ENCODE measurements at places on chromosomes 1 and 21.

DNA sequence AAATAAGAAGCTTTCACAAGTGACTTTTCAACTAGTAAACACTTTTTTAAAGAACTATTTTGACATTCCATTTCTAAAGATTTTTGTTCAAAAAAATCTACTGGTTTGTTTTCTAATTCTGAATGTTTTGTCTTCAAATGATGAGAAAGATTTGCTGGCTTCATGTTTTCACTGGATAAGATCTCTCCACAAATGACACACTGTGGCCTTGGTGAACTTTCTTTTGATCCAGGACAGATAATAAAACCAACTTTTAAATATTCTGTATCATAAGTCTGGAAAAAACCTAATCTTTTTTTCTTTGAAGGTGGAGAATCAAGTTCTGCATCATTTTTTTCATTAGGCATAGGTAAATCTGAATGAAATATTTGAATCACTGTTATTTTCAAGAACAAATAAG lies 3.4 kb upstream of the TMEM35B start:
- DNase-seq: no peak

DNA sequence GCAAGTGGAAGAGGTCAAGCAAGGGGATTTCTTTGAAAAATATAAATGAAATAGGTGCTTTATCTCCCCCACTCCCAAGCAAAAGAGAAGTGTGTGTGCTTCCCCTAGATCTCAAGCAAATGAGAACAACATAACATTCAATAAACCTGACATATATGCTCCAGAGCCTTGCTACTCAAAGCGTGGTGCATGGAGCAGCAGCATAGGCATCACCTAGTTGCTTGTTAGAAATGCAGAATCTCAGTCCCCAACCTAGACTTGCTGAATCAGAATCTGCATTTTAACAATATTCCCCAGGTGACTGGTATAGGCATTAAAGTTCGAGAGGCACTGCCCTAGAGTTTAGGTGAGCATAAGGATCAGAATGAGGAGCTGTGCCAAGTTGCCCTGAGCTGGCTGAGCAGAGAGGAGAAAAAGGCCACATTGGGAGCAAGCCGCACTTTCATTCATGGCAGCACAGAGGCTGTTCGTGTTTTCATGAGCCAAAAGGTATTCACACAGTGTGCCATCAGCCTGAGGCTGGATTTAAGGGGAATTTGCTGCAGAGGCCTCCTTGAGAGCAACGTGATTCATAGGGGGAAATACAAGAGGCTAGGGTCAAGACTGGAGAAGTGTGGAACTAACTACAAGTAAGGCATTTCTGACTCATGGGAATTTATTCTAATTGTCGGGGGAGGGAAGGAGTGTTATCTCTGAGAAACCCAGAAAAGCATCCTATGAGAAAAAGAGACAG lies 14.3 kb upstream of the LPAR3 start:
- DNase-seq: no peak

- DNase-seq: no peak
Measured at GRCh38 chr21:41444703-41445464, 18.8 kb downstream of the MX1 start.

GRCh38 chr1:65509912-65510680 lies 89.6 kb downstream of the LEPR start:
- DNase-seq: no peak

GRCh38 chr21:32574946-32575925 lies 10.1 kb downstream of the TCP10L start:
- no peak for DNase-seq

DNA sequence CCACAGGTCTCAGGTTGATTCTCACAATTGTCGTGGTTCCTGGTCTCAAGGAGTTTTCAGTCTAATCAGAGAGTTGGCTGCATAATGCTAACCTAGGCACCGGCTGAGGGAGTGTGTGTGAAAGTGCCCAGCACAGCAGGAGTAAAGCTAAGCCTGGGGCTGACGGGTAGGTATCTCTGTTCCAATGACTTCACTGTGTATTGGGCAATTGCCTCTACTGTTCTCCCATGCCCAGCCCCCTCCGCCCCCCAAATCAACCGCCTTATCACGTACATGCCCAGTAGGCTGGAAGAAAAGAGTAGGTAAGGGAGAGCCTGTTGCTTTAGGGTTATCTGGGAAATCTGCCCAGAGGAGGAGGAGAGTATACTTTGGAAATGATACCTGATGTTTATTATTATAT lies 54.7 kb downstream of the MRPS6 start:
- no peak for DNase-seq

GRCh38 chr1:226482975-226483700 lies 65.4 kb upstream of the STUM start:
- DNase-seq: peak; percentile 19

DNA sequence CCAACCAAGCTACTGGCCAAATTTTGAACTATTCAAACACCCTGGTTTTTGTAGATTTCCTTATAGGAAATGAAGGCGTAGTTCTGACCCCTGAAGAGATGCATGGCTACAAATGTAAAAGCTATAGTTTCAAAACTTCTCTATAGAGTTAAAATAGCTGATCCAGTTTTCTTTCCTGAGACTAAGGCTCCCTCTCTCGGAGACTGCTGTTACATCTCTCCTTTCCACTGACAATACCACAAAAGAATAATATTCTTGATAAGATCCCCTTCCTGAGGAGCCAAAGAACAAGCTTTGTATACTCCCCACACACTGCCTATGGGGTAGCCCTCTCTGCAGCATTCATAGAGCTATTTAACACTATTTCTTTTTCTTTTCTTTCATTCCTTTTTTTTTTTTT lies 6.7 kb upstream of the CFAP126 start:
- DNase-seq: peak; percentile 31

DNA sequence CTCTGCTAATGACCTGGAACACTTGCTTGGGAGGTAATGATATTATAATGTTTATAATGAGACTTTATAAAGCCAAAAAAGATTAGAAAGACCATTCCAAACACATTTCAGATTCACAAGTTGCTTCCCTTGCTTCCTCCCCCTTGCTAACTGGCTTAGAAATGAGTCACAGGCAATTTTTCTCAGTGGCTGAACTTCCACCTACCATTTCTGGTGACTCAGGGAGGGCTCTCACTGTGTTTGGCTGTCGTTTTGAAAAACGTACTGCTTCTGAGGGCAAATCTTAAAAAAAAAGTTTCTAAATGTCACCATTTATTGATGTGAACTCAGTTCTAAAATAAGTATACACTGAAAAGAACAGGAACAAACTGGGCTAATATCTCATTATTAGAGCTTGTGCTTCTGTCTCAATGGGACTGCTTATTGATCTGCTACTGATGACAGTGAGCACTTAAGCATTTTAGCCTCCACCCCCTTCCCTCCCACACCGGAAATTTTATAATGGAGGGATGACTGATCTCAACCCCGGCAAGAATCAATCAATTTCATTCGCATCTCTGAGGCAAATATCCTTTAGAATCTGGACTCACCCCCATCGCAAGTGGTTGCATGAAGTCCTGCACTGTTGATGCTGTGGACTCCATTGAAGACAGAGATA lies 278.3 kb downstream of the KCTD3 start:
- DNase-seq: no peak

- DNase-seq: no peak
Measured at GRCh38 chr1:99816656-99817055, 33.5 kb upstream of the AGL start.

DNA sequence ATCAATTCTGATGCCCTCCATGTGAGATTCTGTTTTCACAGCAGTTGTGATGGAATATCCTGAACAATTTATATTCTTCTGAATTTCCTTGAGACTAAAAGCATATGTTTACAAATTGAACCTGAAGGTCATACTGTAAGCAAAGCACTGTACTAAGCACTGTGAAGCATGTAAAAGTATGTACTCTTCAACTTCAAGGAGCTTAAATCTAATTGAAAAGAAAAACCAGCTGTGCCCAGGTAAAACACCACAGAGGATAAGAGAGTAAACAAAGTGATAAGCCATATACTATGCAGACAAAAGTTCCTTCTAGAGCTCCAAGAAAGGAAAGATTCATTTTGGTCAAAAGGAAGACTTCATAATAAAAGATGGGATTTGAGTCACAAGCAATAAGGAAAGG lies 71.9 kb downstream of the TTLL7 start:
- DNase-seq: no peak

DNA sequence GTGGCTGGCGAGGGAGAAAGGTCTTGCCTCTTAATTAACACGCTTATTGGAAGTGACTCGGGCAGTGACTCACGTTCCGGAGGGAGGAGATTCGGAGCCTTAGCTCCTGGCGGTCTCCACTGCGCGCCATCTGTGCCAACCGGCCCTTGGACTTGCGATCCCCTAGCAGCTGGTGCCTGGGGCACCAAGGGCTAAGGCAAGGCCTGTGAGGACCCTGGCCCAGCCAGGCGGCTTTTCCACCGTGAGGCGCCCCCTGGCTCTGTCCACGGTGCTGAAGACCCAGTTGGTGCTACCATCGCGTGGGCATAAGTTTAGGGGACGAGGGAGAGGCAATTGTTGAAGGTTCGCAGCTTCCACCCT lies 1.3 kb upstream of the SYT6 start:
- DNase-seq: no peak

- DNase-seq: peak; percentile 49
Measured at GRCh38 chr1:26417111-26417759, 6.6 kb downstream of the LIN28A start.

DNA sequence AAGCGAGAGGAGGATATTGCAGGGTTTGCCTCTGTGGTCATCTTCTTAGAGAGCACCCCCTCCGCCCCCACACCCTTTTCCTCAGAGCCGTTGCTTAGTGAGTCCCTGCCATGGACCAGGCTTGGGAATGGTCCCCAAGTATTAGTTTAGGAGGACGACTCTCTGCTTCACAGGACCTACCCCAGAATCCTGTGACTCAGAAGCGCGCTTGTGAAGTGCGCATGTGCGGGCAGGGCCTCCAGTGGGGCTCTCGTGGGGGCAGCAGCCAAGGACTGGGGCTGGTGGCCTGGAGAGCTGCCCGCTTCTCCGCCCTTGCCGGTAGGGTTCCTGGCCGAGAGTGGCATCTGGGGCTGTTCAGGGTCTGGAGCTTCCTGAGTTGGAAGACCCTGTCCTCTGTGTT lies 37.3 kb upstream of the HMGN1 start:
- no peak for DNase-seq

DNA sequence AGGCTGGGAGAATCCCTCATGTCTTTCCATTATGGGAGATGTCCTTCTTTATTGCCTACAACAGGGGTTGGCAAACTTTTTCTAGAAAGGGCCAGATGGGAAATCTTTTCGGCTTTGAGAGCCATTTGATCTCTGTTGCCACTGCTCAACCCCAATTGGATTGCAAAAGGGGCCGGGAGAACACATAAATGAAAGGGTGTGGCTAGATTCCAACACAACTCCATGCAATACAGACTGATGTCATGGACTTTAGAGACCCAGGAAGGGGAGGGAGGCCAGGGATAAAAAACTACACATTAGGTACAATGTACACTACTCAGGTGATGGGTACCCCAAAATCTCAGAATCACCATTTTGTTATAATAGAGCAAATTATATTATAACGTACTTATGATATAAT lies 97.6 kb upstream of the SIM2 start:
- DNase-seq: no peak

GRCh38 chr1:215530401-215530984 lies 36.6 kb upstream of the KCTD3 start:
- peak; percentile 10 for DNase-seq

- no peak for DNase-seq
Measured at GRCh38 chr21:39669485-39669884, 56.7 kb downstream of the B3GALT5 start.

DNA sequence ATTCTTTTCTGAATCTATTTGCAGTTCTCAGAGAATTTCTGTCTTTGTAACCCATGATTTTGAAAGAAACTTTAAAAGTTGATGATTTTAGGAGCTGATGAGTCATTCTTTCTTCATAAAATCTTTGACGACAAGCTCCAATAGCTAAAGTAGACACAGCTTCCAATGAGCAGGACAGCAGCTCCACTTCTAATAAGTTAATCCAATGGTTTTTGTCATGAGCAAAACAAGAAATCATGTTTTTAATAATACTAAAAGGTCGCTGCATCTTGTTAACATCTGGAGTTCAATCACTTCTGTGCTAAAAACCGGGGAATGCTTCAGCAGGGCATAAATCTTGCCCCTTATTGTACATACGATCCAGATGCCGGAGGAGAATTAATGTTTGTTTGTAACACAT lies 48.9 kb upstream of the GORAB start:
- no peak for DNase-seq

DNA sequence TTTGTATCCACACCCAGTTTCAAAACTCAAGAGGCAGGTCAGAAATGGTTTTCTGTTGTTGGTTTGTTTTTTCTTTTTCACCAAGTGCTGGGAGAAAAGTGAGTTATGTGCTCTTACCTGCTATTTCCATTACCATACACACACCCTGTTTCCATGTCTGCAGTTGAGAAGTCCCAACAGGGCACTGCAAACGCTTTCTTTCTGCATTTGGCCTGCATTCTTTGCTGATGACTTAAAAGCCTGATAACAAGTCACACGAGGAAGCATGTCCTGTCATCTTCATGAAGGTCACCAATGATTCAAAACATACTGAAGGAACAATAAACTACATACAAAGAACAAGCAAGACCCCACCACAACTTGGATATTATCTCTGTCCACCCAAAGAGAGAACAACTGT lies 24.8 kb upstream of the KCNE1 start:
- no peak for DNase-seq

DNA sequence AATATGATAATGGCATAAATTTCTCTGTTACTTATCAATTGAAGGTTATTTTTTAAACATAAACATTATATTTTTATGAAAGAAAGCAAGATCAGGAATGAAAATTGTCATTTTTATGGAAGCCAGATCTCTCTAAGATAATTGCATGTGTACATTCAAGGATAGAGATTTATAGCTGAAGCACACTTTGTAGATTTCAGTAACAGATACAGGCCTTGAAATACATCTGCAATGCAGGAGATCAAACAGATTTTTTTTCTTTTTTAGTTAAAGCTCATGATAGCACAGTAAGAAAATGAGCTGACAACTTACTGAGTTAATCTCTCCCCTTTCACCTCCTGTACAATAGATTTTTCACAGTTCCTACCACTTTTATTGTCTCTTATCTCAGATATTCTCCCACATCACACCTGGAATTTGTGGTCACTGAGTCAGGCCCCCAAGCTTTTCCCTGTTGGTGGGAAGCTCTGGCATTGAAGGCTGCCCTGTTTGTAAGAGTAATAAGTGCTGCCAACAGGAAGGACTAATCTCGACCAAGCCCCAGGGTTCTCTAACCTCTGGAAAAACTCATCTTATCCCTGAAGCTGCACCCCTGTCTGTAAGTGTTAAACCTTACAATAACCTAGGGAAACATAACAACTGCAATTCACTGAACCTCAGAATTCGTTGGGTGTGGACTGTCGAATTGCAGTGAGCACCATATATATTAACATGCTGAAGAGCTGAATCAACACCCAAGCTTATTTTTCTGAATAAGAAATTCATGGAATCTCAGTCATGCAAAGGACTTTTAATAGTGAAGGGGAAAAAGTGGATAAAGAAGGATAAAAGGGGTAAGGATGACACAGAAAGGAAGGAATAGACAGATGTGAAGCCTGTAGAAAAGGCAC lies 599.0 kb downstream of the LMO4 start:
- no peak for DNase-seq

DNA sequence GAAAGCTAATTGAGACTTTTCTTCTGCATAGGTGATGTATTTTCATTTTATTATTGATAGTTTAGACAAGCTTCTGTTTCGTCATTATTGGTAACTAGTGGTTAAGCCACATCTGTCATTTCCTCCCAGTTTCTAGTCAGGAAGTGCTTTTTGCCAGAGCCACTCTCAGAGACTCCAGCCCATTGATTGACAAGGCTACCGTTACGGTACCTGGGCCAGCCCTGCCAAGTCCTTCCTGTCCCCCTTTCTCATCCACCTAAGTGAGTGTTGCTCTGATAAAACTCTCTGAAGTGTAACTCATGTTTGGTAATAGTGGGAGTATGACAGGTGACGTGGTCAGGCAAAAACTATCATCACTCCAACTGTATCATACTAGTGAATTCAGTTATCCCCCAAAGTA lies 29.6 kb upstream of the AGL start:
- no peak for DNase-seq
